ENCODE measurements at places on chromosomes 5 and 9.

GRCh38 chr5:3006961-3007551 is 255.6 kb upstream of the IRX2 start:
- DNase-seq, result no peak

- DNase-seq, result no peak
Observed at GRCh38 chr9:19998823-19999455, 210.1 kb upstream of the SLC24A2 start.

GRCh38 chr9:121121582-121122087 is 46.9 kb downstream of the CNTRL start:
- DNase-seq, result peak; percentile 92

DNA sequence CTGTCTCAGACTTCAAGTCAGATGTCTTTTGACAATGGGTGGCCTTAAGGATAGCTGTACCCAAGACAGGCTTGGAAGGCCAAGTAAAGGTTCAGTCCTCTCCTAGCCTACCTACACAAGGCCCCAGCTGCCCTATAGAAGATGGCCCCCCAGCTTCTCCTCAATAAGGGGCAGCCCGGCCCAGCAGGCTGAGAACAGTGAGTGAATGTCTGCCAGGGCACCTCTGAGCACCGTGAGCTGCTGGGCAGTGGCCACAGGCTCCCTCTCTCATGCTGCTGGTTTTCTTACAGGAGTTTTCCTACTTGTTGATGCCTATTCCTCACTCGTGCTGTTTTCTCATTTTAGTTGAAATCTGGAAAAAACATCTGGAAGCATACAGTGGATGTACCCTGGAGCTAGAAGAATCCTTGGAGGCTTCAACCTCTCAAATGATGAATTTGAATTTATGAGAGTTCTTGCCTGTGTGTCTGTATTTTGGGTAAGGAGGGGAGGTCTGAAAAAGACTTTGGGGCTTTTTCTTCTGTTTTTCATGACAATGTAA is 40.1 kb downstream of the SECISBP2 start:
- DNase-seq, result no peak

GRCh38 chr5:170092455-170093101 is 13.1 kb upstream of the FOXI1 start:
- no peak for DNase-seq

- no peak for DNase-seq
Observed at GRCh38 chr9:3455094-3455493, 70.7 kb downstream of the RFX3 start.

- no peak for DNase-seq
Observed at GRCh38 chr5:122895141-122895540, 49.7 kb downstream of the SNX24 start.

- no peak for DNase-seq
Observed at GRCh38 chr5:95668216-95668615, 14.6 kb downstream of the SPATA9 start.

DNA sequence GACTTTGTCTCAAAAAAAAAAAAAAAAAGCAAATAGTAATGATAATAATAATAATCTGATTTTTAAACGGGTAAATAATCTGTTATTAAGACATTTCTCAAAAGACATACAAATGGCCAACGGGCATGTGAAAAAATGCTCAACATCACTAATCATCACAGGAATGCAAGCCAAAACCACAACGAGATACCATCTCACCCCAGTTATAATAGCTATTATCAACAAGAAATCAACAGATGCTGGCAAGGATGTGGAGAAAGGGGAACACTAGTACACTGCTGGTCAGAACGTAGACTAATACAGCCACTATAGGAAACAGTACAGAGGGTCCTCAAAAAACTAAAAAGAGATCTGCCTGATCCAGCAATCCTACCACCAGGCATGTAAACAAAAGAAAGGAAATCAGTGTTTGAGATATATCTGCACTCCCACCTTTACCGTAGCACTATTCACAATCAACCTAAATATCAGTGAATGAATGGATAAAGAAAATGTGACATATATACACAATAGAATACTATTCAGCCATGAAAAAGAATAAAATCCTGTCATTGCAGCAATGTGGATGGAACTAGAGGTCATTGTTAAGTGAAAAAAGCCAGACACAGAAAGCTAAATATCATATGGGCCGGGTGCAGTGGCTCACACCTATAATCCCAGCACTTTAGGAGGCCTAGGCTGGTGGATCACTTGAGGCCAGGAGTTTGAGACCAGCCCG is 24.9 kb downstream of the VAV2 start:
- no peak for DNase-seq

GRCh38 chr9:87149799-87150198 is 202.5 kb upstream of the GAS1 start:
- no peak for DNase-seq

GRCh38 chr5:128596071-128596470 is 58.0 kb upstream of the FBN2 start:
- DNase-seq, result no peak

Measured in NCI-H1048 (cell line).